Posterior vena cava (tissue), 2 donors: ENCODE measurements at places on chromosomes 7 and 10.

DNA sequence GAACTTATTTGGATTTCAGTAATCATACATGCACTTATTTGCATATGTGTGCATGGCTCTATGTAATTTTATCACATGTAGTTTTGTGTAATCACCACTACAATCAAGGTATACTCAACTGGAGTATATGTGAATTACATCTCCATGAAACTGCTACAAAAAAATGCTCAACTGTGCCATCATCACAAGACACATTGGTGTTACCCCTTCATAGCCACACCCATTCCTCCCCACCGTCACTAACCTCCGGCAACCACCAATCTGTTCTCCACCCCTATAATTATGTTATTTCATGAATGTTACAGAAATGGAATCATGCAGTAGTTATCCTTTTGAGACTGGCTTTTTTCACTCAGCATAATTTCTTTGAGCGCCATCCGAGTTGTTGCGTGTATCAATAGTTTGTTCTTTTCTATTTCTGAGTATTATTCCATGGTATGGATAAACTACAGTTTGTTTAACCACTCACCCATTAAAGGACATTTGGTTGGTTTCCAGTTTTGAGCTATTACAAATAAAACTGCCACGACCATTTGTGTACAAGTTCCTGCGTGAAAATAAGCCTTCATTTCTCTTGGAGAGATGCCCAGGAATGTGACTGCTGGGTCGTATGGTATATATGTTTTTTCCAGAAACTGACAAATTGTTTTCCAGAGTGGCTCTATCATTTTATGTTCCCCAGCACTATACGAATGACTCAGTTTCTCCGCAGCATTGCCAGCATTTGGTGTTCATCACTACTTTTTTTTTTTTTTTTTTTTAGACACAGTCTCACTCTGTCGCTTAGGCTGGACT lies 11.3 kb upstream of the SMO start:
- DNase-seq: no peak

- no peak for DNase-seq
These were observed 10.5 kb downstream of the CPVL start for GRCh38 chr7:29135846-29136245.

DNA sequence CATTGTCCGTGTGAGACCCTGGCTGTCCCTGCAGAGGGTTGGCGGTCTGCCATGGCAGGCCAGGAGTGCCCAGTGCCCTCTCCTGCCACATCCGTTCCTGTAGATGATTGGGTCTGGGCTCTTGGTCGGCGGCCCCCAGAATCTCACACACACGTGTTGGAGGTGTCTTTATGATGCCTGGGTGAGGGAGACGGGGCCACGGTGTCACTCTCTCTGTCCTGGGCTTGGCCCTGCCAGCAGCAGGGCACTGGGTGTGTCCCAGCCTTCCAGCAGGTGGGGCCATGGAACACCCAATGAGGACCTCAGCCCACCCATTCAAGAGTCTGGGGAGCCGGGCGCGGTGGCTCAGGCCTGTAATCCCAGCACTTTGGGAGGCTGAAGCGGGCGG lies 30.2 kb downstream of the UNC5B start:
- DNase-seq: no peak

DNA sequence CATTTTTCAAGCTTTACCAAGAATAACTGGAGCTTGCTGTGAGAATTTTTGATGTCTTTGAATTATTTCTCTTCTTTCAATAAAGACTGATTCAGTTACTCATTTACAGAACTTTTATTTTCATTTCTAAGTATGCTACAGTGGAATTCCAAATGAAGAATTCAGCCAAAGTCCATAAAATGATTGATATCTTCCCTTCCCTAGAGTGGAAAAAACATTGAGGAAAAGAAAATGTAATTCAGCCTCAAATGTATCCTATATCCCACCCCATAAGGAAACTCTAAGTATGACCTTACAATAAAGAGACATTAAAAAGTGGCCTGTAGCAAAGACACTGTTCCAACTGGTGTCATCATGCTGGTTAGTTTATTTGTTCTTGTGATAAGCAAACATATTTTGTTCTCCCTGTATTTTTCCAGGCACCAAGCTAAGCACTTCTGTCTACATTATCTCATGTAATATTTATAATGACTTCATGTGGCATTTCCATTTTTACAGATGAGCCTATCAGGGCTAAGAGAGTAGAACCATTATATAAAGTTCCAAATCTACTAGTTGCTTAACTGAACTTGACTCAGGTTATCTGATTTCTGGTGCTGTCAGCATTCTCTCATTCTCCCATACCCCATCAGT lies 450.4 kb downstream of the NEBL start:
- DNase-seq: no peak

- no peak for DNase-seq
These were observed 26.6 kb downstream of the REEP3 start for GRCh38 chr10:63547628-63548360.

- no peak for DNase-seq
These were observed 279.5 kb upstream of the FZD1 start for GRCh38 chr7:90984692-90985091.

DNA sequence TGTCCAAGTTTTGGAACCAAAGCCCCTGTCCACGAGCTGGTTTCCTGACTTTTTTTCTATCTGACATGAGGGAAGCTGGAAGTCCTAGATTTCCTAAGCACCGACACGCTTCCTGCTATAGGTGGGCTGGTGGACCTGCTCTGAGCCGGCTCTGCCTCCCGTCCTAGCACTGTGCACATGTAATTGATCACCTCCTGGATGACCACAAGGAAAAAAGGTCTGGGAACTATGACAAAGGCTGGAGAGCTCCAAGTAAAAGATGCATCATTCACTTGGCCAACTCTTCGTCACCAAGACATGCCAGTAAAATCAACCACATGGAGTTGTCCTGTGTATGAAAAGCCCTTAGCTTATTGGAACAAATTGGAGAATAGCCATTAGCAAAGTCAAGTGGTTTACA lies 104.8 kb downstream of the ITIH5 start:
- no peak for DNase-seq

DNA sequence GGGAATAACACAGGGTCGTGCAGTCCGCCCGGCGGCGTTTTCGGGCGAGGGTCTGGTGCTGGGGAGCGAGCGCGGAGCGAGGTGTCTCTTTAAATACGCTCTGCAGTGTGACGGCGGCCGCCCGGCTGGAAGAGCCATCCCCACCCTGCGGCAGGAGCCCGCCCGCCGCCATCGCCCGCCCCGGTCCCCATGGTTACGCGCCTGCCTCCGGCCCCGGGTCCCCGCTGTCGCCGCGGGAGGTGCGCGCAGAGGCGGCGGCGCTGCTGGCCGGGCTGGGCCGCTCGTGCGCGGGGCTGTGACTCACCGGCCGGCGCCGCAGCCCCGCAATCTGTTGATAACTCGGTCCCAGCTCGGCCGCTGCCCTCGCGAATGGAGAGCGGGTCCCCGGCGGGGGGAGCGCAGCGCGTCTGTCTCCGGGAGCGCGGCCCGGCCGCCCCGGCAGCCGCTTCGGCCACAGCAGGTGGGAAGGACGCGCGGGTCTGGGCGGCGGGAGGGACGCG lies at the start of gene ADGRA1:
Gene ADGRA1 (plus strand): TSS at position 246 of the 500 bp plus-strand sequence. CDS start 986 bp downstream, outside the sequence.
- no peak for DNase-seq

GRCh38 chr7:74292757-74293576 lies 3.8 kb downstream of the CLIP2 start:
- DNase-seq: no peak

DNA sequence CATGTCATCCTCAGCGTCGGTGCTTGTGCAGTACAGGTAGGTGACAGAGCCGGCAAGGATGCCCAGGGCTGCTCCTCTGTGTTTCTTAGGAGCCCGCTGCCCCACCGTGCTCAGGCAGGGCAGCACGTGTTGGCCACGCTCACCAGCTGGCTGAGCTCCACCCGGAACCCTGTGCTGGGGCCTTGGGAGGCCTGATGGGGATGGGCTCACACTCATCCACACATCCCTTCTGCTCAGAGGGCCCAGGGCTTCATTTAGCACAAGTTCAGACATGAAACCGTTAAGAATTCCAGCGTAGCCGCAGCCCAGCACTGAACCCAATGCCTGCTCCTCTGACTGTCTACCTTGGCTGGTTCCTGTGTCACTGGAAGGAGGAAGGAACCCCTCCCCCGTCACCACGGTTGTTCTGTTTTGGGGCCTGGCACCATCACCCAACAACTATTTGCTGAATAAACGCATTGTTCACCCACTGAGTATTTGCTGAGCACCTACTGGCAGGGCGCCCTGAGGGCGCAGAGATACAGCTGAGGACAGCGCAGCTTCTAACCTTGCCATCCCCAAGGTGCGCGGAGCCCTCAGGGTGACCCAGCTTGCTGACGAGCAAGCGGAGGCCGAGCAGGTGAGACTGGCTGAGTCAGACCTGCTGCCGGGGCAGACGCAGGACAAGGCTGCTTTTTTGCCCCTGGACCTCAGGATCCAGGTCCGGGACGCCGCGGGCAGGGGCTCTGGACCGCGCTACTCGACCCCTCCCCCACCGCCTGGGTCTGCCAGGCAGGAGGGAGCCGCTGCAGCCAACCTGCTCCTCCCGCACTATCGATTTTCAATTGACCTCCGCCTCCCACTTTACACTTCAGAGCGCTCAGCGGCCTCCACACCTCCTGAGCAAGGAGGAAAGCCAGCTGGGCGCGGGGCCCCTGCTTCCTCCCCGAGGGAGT lies 50.6 kb upstream of the RET start:
- DNase-seq: peak; percentile 52

- no peak for DNase-seq
These were observed 69.6 kb downstream of the CYP26A1 start for GRCh38 chr10:93143281-93143680.

GRCh38 chr7:128399991-128400390 lies 9.8 kb downstream of the IMPDH1 start:
- DNase-seq: peak; percentile 62

DNA sequence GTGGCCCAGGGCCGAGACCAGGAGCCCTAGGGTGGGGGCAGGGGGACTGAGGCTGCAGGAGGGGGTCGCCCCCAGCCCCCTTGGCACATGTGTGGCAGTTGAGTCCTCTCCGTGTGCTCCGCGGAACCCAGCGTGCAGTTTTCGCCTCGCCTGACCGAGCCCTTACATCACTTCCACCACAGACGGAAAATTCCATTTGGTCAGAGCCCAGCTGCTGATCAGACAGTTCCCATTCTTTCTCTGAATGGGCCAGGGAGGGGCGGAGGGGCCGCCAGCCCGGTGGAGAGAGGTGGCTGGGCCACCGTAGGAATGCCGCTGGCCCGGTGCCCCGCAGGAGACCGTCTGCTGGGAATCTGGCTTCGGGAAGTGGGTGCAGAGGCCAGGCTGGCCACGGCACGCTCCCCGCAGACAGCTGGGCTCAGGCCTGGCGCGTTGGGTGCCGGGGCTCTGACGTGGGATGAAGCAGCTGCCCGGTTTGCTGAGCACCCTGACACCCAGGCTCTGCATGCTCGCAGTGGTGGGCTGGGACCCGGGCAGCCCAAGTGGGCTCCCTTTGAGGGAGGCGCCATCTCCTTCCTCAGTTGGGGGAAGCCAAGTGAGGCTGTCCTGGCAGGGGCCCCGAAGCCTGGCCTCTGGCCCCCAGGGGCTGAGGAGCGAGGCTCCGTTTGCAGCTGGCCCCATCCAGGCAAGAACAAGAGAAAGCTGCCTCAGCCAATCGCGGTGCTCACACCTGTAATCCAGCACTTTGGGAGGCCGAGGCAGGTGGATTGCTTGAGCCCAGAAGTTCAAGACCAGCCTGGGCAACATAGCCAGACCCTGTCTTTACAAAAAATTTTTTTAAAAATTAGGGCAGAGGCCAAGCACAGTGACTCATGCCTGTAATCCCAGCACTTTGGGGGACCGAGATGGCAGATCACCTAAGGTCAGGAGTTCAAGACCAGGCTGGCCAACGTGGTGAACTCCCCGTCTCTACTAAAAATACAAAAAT lies 9.9 kb downstream of the TTYH3 start:
- peak; percentile 96 for DNase-seq

DNA sequence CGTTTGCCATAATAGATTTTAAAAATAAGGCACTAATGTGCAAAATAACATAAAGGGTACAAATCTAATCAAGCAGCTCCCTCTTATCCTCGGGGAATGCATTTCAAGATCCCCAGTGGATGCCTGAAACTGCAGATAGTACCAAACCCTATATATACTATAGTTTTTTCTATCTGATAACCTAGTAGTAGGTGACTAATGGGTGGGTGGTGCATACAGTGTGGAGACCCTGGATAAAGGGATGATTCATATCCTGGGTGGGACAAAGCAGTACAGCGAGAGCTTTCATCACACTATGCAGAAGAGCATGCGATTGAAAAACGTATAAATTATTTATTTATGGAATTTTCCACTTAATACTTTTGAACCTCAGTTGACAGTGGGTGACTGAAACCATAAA lies 464.5 kb downstream of the GRID1 start:
- no peak for DNase-seq

DNA sequence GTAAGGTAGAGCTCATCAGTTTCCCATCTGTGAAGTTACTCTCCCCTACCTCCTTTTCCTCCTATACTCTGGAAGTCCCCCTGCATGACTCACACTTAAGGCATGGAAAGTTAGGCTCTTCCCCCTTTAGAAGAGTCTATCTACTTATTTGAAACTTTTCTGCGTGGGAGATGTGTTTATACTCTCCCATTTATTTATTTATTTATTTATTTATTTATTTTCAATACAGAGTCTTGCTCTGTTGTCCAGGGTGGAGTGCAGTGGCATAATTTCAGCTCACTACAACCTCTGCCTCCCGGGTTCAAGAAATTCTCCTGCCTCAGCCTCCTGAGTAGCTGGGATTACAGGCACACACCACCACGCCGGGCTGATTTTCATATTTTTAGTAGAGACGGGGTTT lies 107.5 kb upstream of the JCAD start:
- no peak for DNase-seq
